NCI-H1105 treated with DMSO at 0.1 percent for 48 hours (cell line): ENCODE measurements at places on chromosomes 4 and X.

- no peak for DNase-seq
Measured at GRCh38 chrX:96721354-96721753, 36.7 kb downstream of the DIAPH2 start.

GRCh38 chrX:44651358-44651757, 108.7 kb upstream of the FUNDC1 start:
- no peak for DNase-seq

- DNase-seq, result no peak
Measured at GRCh38 chrX:84168574-84168973, 19.4 kb downstream of the RPS6KA6 start.

- DNase-seq, result no peak
Measured at GRCh38 chrX:46636223-46636622, 62.7 kb downstream of the CHST7 start.

GRCh38 chr4:170386511-170386910, 296.8 kb upstream of the AADAT start:
- DNase-seq, result no peak

DNA sequence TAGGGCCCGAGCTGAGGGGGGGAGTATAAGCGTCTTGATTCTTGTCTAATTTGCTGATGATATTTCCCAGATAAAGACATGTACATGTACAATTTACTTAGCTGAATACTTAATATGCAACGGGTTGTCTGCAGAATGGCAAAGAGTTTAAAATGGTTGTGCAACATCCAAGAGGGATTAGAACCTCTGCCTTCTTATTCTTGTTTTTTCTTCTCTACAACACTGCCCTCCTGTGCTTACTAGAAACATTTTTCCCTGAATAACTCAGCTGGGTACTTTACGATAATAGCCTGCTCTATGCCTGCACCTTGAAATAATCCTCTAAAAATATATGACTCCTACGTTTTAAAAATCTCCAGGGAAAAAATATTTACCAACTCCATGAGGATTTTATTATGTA, 41.8 kb downstream of the INTS12 start:
- DNase-seq, result peak; percentile 27

GRCh38 chr4:69697536-69698242, 44.6 kb upstream of the UGT2A1 start:
- DNase-seq, result no peak

GRCh38 chr4:13659341-13660070, 32.0 kb upstream of the BOD1L1 start:
- no peak for DNase-seq

DNA sequence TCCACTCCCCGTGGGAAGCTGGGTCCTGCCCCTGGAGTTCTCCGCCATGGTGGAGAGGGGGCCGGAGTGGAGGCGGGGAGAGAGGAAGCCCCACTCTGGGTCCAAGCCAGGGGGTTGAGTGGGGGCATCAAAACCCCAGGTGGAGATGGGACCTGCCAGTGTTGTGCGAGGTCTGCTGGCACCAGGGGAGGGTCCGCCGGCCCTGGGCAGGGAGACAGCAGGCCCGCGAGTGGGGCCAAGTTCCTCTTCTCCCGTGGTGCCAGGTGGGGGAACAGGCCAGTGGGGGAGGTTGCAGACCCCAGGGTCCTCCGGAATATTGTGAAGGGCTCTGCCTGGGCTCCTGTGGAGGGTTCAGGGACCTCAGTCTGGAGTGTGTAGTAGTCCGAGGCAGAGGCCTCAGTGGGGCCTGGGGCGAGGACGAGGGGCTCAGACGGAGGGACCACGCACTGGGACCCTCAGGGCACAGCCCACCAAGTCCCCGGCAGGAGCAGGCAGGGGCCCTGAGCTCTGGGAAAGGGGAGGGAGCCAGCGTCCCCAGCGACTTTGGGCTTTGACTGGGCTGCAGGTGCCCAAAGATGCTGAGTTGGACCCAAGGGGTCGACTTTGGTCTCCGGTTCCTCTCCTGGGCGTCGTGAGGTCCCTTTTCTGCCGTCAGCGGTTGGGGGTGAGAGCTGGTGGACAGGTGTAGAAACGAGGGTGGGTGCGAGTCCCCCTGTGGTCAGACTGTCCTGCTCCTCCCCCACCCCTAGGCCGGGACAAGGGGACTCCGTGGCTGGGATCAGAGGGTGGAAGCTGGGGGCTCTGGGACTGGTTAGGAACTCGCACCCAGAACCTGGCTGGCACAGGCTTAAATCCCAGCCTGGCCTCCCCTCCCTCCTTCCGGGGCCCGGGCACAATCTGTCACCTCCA, 43.8 kb upstream of the NKX1-1 start:
- no peak for DNase-seq
